ENCODE measurements at places on chromosomes 1 and 21.

- peak; percentile 80 for DNase-seq
Observed at GRCh38 chr1:201561601-201562000, 22.7 kb downstream of the NAV1 start.

DNA sequence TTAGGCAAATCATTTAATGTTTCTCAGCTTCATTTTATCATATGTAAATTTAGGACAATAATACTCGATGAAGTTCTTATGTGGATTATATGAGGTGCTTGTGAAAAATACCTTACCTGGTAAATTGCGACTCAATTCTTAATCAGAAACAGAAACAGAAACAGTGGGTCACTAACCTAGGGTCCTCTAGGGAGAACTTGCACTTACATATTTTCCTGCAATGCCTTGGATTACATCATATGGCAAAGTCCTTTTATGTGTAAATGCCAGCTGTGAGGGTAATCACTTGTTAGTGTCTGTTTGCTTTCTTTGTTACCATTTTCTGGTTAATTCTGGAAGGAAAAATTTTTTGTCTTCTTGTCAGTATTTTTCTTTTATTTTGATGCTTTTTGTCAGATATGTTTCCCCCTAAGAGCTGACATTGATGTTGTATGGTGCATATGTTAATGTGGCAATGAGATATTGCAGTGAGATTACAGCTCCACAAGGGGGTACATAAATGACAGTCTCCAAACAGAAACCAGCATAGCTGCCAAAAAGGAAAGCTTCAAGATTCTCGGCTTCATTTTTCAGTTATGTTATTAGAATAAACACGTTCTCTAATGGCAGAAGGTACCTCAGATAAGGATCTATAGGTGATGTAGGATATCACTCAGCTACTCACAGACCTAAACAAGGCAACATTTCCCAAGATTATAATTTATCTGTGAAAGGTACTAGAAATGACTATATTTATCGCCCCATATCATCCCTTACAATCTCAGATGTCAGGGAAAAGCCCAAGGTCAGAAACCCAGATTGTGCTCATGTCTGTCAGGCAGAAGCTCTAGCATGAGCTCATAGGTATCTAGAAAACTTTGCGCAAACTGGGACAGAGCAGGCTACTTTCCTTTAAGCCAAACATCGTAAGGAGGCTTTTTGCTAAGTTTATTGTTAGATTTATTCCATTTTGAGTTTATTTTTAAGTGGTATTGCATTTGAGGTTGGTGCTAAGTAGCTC lies 119.9 kb downstream of the FASLG start:
- DNase-seq, result peak; percentile 9

DNA sequence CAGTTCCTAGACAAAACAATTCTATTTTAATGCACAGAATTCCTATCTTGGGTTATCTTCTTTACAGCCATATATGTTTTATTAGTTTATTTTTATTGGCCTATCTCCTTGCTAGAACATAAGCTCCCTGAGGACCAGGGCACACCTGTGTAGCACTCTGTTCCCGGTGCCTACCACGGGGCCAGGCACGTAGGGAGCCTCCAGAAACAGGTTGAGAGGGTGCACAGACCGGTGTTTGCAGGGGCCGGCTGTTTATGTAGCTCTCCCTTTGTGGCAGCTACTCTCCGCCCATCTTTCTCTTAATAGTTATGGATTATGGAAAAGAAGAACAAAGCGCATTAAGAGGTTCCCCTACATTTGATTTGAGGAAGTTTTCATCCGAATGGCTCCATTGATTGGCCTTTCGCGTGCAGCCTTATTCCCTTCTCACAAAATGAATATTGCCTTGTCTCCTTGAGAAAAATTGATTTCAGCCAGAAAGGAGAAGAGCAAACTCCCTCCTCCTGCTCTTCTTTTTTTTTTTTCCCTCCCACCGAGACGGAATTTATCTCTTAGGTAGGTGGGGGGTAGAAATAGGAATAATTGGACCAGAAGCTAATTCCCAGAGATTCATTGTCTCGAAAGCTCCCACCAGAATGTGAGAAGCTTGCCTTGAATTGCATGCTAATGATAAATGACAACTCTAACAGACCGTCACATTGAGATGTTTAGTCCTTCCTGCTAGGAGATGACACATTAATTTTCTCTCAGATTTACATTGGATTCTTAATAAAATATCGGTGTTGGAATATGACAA lies 447.4 kb downstream of the CAMTA1 start:
- DNase-seq, result no peak

- peak; percentile 82 for DNase-seq
Observed at GRCh38 chr1:53046930-53047329, 15.1 kb upstream of the PODN start.

- no peak for DNase-seq
Observed at GRCh38 chr1:160112357-160112756, 3.2 kb upstream of the ATP1A2 start.

DNA sequence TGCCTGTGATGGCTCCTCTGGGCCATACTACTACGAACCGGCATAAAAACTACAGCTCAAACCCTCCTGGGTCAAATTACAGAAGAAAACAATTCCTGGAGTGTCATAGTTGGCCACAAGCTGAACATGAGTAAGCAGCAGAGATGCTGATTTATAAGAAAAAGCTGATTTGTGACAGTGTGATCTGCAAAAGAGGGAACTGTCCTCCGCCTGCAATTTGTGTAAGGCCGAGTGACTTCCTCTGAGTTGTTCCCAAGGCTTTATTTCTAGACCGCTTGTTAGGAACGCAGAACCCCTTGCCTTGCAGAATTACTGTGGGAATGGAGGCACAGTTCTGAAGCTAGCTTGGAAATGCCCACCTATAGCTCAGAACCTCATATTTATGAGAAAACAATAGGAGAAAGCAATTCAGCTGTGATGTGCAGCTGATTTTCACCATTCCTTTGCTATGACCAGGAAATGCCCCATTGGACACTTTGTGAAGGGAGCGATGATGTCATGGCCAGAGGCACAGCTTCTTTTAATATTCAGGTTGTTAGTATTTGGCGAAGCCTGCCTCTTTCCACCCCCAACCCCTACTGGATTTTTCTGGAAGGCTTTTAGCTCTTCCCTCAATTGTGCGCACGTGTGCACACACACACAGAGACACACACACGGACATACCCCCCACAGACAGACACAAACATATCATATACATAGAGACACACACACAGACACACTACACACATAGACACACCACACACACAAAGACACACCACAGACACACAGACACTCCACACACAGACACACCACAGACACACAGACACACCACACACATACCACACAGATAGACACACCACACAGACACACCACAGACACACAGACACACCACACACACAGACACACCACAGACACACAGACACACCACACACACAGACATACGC lies 47.6 kb downstream of the IER5 start:
- DNase-seq, result peak; percentile 96

DNA sequence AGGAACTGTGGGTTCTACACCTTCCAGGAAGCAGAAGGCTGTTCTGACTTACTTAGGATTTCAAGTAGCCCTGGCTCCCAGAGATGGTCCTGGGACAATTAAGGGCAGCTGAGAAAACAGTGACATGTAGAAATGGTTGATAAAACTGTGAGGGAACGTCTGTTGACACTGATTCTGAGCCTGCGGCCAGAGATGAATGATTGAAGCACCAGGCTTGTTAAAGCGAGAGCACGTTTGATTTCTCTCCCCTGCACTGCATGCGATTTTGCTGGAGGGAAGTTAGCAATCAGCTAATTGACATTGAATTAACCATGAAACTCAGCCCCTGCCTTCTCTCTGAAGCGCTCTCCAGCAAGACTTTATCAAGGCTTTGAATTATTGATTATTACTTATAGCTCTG lies 29.9 kb upstream of the POU3F1 start:
- no peak for DNase-seq

DNA sequence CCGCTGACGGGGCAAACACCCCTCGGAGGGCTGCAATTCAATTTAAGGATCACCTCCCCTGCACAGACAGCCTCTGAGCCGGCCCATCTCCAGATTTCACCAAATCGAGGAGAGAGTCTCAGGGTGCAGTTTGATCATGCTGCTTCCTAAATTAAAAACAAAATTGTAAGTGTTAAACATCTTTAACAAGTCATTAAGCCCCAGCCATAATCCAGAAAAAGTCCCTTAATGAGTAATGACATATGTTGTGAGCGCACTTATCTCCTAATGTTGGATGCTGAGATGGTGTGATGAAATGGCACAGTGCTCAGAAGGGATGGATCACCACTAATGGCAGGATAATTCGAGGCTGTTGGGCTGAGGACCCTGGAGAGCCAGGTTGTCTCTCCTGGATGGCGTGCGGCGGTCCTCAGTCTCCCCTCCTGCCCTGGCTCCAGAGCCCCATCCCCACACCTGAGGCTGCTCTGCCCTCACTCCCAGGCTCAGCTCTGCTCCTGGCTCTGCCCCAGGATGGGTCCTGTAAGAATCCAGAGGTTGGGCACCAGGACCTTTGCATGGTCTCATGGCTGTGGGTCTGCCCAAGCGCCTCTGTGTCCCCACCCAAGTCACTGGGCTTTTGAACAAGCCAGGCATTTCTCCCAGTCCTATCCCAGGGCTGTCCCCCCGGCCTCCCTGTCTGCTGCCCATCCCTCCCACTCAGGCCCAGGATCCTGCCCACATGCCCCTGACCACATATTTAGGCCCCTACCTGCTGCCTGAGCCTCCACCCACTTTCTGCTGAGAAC lies 224.4 kb upstream of the POU3F1 start:
- DNase-seq, result no peak

DNA sequence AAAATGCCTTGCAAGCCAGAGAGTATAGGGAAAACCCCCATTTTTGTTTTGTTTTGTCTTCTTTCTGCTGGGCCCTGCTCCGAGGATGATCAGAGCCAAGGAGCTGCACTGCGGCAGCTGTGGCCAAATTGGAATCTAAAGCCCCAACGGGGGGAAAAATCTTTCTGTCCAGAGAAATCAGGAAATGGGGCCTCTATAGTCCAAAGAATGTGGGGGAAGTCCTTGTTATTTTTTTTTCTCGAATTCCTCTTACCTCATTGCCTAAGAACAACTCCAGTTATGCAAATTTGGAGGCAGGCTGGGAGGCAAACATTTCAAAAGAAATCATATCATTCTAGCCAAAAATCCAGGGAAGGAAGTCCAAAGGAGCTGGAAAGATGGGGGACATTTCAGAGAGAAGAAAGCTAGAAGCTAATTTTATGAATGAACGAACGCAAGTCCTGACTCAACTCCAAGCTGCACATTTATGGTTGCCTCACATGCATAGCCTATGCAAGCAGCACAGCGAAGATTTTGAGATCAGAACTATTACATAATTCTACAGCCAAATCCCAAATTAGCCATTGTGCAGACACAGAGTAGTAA lies 263.2 kb downstream of the KCTD3 start:
- DNase-seq, result no peak

GRCh38 chr1:7438921-7439655 lies 332.0 kb upstream of the VAMP3 start:
- no peak for DNase-seq

DNA sequence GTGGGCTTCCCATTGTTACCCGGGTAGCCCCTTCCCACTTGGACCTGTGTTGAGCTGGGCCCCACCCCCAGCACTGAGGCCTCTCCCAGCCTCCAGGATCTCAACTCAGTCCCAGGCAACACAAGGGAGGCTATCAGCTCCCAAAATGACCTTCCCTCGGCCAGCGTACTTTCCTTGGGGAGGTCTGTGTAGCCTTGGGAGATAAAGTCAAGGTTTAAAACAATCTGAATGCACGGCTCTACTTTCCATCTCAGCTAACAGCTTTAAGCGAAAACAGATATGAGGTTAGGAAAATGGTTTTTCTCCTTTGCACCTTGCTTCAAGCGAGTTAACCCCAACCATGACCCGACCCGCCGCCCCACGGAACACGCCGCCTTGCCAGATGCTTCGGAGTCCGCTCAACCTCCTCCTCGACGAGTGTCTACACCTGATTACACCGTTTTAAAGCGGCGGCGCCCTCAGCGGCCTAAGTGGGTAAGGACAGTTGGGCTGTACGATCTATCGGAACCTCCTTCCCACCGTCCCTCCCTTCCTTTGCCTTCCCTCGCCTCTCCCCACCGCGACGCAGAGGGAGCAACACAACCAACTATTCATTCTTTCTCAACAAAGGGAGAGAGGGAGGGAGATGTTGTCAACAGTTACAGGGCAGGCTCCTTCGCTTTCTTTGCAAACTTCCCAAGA lies 1.1 kb downstream of the BCAR3 start:
- peak; percentile 93 for DNase-seq

GRCh38 chr1:175155936-175156335 lies 36.6 kb downstream of the KIAA0040 start:
- DNase-seq, result no peak

GRCh38 chr1:55724551-55725325 lies 509.6 kb upstream of the USP24 start:
- DNase-seq, result peak; percentile 96

GRCh38 chr21:32587651-32588050 lies 2.3 kb upstream of the TCP10L start:
- DNase-seq, result no peak

DNA sequence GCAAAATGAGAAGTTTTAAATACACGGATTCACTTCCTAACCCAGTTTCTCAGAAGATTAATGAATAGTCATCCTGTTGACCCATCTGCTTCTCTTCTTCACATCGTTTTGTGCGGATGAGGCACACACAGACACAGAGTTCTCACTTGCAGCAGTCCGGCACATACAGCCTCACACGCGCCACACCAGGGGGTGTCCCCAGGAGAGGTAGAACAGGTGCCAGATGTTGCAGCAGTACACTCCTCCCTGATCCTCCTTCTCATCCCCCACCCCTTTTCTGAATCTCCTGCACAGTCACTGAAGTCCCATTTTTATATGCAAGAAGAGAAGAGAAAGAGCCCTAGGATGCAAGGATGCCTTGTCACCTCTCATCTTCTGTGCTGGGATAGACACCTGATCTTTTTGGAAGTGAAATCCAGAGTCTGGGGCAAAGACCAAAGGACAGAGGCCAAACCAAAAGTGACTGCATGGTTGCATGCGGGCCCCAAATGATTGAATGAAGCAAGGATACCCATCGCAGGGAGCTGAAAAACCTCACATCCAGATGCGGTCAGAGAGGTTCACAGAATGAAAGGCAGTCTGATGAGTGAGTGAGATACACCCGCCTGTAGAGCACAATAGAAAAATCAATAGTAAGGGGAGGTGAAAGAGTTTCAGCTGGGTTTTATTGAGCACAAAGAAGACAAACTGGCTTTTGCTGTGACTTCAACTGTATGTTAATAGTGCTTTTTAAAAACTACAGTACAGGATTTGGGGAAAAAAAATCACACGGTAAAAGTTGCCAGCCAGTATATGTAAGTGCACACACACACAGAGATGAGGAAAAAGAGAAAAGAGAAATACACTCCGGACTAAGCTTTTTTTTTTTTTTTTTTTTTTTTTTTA lies 28.9 kb downstream of the PBX1 start:
- DNase-seq, result no peak

- DNase-seq, result no peak
Observed at GRCh38 chr1:231203259-231204057, 37.6 kb upstream of the GNPAT start.
